DMS 273 treated with DMSO at 0.1 percent for 48 hours (cell line): ENCODE measurements at places on chromosomes 11 and 22.

- DNase-seq, result no peak
Observed at GRCh38 chr11:36684840-36685801, 87.1 kb upstream of the RAG2 start.

DNA sequence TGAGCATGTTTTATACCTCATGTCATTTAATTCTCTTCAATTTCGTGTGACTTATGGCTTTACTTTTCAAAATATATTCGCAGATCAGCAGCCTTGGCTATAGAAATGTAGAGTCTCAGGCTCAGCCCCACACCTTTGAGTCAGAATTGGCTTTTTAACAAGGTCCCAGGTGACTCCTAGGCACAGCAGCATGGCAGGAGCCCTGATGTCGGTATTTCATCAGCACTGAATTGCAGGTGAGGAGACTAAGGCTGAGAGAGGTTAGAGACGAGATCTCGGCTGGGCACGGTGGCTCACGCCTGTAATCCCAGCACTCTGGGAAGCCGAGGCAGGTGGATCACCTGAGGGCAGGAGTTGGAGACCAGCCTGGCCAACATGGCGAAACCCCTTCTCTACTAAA, 196.9 kb upstream of the SEZ6L start:
- no peak for DNase-seq

GRCh38 chr11:95682552-95682951, 107.0 kb downstream of the FAM76B start:
- DNase-seq, result no peak

- DNase-seq, result no peak
Observed at GRCh38 chr11:23767576-23767975, 729.3 kb upstream of the LUZP2 start.

DNA sequence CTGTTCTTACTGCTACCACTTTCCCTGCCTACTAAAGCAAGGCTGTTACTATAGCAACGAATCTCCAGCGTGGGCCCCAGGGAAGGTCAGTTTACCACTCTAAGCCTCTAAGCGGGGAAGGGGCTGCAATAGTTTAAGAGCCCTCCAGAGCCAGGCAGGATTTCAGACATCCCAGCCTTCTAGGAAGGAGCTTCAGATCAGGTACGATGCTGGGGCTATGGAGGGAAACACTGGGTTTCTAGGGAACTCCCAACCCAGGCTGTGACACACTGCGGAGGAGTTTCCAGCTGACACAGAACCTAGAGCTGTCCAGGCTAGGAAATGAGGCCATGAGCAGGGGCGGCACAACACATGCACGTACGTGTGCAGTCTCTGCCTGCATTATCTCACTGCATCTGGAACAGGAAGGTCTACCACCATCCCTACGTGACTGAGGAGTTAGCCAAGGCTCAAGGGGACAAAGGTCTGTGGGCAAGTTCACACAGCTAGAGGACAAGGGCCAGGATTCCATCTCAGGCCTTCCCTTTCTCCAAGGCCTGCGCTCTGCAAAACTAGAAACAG, 20.4 kb downstream of the HPS4 start:
- DNase-seq, result no peak

- no peak for DNase-seq
Observed at GRCh38 chr11:97905101-97905500, 1115.6 kb upstream of the CNTN5 start.

DNA sequence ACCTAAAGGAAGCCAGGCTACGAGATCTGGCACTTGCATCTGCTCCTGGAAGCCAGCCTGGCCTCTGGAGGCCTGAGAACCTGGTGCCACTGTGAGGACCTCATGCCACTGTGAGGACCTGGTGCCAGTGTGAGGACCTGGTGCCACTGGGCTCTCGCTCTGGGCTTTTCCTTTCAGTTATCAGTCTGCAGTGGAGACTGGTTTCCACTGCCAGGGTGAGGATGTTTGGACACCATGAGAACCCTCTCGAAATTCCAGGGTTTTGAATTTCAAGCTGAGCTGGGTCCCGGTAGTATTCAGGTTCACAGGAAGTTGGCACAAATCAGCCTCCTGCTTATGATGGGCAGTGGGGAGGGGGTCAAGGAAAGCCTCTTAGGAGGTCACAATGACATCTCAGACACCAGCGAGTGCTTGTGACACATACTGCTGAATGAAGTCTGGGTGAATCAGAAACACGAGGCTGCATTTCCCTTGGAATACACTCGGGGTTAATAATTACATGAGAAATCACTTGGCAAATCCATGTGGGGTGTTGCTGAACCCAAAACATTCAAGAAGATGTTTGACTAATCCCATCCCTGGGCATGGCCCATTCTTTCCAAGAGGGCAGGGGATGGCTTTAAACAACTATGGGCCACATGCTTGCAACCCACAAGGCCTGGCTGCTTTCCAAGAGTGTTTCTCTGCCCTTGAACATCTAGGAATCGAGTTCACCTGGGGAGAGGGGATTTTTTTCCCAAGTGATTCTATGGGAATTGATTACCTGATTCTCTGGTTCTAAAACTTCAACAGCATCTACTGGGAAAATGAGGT, 60.2 kb downstream of the LINC01488 start:
- no peak for DNase-seq

GRCh38 chr11:6833356-6833755, 12.1 kb upstream of the OR10A5 start:
- DNase-seq, result no peak

- no peak for DNase-seq
Observed at GRCh38 chr22:39955675-39956074, 4.5 kb upstream of the TMA7B start.

DNA sequence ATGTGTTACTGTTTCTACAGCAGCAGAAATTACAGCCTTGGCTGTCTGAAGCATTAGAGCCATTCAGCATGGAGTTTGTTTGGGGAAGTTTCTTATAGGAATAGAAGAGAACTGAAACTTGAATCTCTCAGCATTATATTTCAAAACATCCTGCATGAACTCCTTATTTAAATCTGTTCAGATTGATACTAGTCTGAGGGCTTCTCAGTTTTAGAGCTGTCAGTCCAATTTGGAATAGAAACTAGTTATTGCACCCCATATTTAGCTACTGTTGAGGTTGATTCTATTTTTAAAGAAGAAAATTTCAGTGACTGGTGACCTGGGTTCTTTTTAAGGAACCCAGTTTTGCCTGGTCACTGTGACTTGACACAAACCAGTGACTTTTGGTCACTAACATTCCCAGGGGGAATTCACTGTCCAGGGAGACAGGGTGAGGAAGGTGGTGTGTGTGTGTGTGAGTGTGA, 126.0 kb upstream of the TTC12 start:
- DNase-seq, result no peak

- DNase-seq, result no peak
Observed at GRCh38 chr11:133339495-133340140, 192.7 kb downstream of the OPCML start.

- DNase-seq, result peak; percentile 63
Observed at GRCh38 chr11:112748713-112749543, 212.3 kb upstream of the NCAM1 start.

DNA sequence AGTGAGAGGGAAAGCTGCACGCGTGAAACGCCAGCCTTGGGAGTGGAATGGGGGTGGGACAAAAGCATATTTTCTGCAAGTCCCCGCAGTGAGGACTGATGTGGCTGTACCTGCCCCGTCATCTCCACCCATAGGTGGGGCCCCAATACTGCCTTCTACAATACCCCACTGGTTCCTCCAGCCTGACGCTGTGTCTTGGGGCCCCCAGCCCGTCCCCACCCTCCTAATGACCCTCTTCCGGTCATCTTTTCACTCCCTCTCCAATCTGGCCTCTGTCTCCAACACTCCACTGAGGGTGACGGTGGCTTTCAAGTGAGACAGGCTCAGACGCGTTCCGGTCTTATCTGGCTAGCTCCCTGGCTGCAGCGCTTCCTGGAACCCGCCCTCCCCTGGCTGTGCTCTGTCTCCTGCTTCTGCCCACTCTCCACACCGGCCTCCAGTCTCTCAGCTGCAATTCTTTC, 104.2 kb downstream of the MICAL3 start:
- DNase-seq, result no peak

- DNase-seq, result no peak
Observed at GRCh38 chr22:46833228-46833627, 70.8 kb downstream of the TBC1D22A start.

DNA sequence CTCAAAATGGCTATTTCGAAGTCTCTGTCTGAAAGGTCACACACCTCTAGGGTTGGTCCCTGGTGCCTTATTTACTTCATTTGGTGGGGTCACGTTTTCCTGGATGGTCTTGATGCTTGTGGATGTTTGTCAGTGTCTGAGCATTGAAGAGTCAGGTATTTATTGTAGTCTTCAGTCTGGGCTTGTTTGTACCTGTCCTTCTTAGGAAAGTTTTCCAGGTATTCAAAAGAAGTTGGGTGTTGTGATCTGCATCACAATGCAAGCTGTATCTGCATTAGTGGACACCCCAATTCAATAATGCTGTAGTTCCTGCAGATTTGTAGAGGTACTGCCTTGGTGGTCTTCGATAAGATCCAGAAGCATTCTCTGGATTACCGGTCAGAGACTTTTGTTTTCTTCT, 63.5 kb upstream of the TP53AIP1 start:
- DNase-seq, result no peak

GRCh38 chr11:133919330-133920108, 37.2 kb downstream of the IGSF9B start:
- no peak for DNase-seq

- no peak for DNase-seq
Observed at GRCh38 chr11:15073361-15074205, at the start of gene CALCB. Gene CALCB (plus strand): TSS chr11:15073593. CDS start chr11:15074719, 1,126 bp downstream.

GRCh38 chr11:35214792-35215193, 75.8 kb downstream of the CD44 start:
- DNase-seq, result no peak

GRCh38 chr11:79438631-79439409, 2.0 kb downstream of the TENM4 start:
- no peak for DNase-seq

DNA sequence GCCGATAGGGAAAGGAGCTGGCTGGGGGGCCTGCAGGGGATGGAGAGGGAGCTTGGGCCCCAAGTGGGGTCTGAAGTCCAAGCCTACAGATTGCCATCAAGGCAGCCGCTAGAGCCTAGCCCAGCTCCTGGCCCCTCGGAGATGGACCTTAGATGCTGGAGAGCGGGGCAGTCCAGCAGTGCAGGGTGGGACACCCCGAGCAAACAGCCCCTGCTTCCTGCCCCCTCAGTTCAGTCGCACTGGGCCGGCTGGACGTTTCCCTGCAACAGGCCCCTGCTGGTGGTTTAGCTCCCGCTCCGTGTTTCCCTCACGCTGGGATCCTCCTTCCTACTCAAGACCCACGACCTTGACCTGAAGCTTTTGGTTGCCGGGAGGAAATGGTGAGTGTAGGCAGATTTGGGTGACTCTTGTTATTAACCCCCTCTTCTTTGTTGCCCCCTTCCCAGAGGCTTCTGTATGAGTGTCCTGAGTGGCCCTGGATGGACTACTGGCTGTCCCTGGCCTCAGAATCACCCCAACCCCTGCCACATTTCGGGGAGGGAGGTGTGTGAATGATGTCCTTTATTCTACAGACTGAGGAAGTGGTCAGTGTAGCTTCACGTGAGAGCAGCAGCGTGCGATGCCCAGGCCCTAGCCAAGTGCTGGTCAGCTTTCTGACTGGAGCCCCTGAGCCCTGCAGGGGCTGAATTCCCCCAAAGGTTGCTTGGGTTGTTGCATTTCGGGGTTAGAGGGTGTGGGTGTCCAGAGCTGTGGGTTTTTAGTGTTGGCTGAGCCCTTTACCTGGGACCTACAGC, 2.7 kb downstream of the ST3GAL4 start:
- no peak for DNase-seq

DNA sequence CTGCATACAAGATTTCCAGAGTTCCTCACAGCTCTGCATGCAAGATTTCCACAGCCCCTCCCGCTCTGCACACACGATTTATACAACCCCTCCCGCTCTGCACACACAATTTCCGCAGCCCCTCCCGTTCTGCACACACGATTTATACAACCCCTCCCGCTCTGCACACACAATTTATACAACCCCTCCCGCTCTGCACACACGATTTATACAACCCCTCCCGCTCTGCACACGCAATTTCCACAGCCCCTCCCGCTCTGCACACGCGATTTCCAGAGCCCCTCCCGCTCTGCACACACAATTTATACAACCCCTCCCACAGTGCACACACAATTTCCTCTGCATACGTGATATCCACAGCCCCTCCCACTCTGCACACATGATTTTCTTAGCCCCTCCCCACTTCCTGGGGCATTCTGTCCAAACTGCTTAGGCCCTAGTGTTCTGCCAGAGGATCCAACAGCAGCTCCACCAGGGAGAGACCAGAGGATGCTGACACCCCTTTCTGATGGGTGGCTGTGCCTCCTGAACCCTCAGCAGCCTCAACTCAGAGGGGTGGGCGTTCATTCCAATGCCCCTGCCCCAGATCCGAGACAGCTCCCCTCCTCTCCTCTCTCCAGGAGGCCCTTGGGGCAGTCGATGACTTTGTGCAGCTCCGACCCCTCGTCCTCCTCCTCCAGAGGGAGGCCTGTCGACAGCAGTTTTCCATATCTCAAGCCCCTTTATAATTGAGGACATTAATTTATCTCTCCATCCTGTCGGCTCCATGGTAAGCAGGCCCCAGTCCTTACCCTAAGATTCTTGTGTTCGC, 671.7 kb downstream of the BRD1 start:
- no peak for DNase-seq

GRCh38 chr11:95296621-95297025, 65.6 kb upstream of the SESN3 start:
- no peak for DNase-seq

GRCh38 chr11:87031433-87032170, 6.1 kb upstream of the TMEM135 start:
- no peak for DNase-seq

DNA sequence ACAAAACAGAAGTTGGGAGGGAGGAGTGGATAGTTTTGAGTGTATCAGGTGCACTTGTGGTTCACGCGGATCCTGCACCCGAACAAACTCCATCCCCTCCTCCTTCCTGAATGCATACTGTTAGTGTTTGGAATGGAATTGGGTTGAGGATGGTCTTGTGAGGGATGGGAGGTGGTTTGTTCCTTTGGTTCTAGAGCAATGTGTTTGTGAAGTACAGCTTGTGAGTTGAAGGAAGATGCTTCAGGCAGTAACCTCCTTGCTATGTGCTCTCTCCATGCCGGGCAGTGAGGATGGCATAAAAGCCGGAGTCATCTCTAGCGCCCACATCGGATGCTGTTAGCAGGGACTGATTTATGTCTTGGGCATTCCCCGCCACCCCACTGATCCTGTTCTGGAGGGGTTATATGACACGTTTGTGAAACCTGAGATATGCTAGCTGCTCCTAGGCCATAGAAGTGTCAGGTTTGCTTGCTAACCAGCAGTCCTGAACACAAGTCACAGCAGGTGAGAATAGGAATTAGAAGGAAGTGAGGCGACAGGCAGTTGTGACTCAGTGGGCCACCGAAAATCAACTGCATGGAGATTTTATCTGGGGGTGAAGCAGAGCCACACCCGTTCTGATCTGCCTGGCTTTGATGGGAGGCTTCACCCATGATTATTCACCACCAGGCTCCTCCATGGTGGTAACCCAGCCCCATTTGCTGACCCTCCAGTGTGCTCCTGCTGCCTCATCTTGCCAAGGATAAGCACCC, 2.2 kb downstream of the BCR start:
- no peak for DNase-seq
